ENCODE measurements at places on chromosomes 4 and X.

DNA sequence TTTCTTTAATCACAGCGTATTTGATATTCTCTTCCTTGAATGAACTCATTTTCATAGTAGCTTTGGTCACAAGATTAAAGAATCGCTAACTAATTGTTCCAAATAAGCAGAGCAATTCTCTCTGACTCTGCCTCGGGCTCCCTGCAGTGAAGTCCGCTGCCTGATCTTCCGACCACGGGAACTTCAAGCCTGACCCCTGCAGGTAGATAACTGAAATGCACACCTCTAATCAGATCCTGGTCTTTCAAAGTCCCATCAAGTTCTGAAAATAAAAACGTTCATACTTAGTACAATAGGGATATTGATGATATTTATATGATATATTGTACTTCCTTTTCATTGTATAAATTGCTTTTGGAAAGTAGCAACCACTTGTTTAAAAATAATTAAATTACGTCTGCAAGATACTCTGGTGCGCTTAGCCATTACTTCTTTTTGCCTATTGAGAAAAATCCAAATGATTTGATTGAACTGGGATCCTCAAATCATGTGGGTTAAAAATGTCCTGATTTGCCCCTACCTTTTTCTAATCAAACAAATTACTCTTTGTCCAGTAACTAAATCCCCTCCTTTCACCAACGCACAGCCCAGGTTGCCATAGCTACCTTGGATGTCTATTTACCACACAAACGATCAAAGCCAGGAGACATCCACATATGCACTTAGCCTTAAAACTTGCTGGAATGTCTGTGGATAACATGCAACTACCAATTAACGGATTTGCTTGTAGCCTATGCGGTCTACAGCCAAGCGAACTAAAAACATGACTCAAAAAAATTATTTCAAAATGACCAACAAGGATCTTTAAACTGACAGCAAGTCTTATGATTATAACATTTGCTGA lies 4.2 kb downstream of the MID1 start:
- peak; percentile 51 for DNase-seq

DNA sequence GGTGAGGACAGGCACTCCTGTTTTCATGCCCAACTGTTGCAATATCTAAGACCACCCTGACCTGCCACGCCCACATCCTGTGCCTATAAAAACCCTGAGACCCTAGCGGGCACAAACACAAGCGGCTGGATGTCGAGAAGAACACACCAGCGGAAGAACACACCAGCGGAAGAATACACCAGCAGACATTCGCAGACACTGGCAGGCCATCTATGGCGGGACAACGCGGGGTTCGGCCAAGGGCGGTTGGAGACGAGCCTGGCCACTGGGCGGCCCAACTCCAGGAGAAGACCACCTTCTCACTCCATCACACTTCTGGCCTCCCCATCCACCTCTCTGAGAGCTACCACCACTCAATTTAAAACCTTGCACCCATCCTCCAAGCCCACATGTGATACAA lies 361.4 kb downstream of the FAT4 start:
- DNase-seq: no peak

DNA sequence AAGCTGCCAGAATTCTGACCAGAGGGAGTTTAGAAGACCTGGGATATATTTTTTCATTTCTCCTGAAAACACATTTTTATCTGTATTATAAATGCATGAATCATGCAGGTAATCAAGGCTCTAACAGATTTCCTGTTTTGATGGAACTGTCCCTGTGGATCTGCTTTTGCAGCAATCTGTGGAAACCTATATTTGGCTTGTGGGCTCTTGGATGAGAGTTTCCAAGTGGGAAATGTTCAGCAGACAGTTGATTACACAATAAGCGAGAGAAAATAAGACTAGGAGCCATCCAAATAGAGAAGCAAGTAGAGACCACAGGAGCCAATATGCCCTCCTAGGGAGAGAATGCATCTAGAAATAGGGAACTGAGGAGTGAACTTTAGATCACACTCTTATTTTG lies 105.0 kb downstream of the NDST3 start:
- no peak for DNase-seq

- no peak for DNase-seq
Measured at GRCh38 chr4:41967392-41967791, 14.2 kb upstream of the DCAF4L1 start.

DNA sequence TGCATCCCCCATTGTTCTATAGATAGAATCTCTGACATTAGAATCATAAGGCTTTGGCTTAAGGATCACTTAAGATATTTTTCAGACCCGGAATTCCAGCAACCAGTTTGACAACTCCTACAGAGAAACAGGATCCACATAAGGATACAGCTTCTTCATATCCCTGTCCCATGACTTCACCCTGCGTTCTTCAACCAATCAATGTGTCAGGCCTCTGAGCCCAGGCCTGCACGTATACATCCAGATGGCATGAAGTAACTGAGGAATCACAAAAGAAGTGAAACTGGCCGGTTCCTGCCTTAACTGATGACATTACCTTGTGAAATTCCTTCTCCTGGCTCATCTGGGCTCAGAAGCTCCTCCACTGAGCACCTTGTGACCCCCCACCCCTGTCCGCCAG lies 85.1 kb downstream of the MFAP3L start:
- no peak for DNase-seq

DNA sequence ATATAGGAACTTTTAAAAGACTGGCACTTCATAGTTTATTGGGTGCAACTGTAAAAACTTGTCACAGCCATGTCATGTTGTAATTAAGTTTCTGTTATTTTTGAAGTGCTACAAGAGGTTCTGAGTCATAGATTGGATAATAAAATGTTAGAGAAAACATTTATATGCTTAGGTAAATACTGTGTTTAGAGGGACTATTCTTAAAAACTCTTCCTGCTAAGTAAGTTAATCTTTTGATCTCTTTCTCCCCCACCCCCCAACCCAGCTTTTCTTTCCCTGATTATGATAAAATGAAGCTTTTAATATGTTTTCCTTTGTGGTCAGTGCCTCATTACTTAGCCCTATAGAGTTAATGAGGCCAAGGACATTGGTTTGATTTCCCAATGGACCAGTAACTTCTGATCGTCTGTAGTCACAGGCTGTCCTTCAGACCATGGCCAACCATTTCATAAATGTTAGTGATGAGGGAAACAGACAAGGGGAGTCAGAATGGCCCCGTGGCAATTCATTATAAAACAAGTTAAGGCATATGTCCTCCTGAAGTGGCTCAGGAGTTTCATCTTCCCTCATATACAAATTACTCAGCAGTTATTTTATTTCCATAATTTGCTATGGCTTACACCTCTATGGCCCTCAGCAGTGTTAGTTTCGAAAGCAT lies 3.9 kb upstream of the PDLIM5 start:
- DNase-seq: no peak

- peak; percentile 39 for DNase-seq
Measured at GRCh38 chr4:26782830-26783202, 77.8 kb upstream of the STIM2 start.

- no peak for DNase-seq
Measured at GRCh38 chr4:52164116-52164515, 113.0 kb downstream of the SPATA18 start.

GRCh38 chrX:16435399-16435986 lies 214.5 kb upstream of the S100G start:
- DNase-seq: no peak

DNA sequence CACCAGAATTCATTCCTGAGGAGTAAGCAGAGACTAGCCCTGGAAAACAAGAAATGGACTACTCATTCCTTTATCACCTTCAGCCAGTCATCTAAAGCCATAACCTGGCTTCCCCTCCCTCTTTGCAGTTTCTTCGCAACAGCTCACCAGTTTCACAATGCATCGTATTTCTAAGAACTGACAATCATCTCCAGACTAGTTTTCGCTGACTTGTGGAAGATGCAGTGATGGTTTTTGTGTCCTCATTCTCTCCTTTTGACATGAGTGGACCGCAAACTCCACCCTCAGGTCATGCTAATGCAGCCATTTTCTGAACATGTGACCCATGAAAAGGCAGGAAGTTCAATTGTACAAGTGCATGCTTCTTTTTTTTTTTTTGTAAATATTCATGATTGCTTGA lies 1203.5 kb downstream of the PCDH7 start:
- DNase-seq: no peak

GRCh38 chr4:138650929-138651448 lies 364.6 kb upstream of the NOCT start:
- DNase-seq: no peak

- DNase-seq: peak; percentile 62
Measured at GRCh38 chr4:98745366-98745765, 87.0 kb upstream of the TSPAN5 start.

DNA sequence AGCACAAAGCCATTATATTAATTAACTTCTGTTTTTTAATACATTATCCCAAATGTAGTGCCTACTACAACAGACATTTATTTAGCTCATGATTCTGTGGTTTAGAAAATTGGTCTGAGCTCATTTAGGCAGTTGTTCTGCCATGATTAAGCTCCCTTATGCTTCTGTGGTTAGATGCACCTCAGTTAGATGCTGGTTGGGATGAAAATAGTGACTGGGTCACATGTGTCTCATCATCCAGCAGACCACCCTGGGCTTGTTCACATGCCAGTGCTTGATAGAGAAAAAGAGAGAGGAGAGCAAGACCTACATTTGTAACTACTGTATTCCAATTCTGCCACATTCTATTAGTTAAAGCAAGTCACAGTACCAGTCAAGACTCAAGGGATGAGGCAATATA lies 376.4 kb upstream of the GNPDA2 start:
- no peak for DNase-seq

GRCh38 chr4:173450281-173450680 lies 51.4 kb upstream of the SCRG1 start:
- no peak for DNase-seq

- DNase-seq: no peak
Measured at GRCh38 chr4:88939697-88940096, 117.3 kb downstream of the FAM13A start.

DNA sequence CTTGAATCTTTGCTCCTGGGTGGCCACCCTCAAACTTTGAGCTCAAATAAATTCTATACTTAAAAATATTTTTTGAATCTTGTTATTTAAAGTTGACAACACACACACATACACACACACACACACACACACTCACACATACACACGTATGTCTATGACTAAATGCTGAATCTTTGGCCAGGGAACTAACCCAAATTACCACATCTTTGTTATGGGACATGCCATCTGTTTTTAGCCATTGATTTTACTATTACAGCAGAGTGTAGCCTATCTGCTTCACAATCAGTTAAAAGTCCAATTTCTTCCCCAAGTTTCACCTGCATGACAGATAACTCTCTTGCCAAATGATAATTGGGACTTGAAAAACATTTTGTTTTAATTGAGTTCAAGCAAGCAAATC lies 45.0 kb upstream of the USP46 start:
- no peak for DNase-seq
